ENCODE measurements at places on chromosomes 3 and 15.

- no peak for DNase-seq
These were observed 7.5 kb upstream of the TMEM212 start for GRCh38 chr3:171835613-171836012.

DNA sequence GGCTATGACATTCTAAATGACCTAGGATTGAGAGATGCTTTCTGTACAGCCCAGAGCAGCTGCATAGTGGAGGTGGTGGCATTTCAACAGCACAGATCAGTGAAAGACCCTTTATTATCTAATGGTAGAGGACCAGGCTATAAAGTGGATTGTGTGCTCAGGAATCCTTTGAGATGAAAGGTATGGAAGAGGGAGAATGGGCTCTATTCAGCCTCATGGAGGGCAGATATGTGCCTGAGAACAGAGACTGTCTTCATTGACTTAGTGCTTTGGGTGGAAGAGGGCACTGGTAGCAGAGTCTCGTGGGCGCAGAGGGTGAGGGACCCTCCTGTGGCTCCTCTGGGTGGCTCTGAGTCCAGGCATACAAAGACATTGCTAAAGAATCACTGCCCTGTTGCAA lies 130.0 kb upstream of the SLC24A5 start:
- no peak for DNase-seq

GRCh38 chr3:29212789-29213433 lies 68.0 kb upstream of the RBMS3 start:
- DNase-seq: no peak

GRCh38 chr3:194137008-194137505 lies 1.1 kb downstream of the HES1 start:
- DNase-seq: no peak

GRCh38 chr15:31486906-31487695 lies 160.5 kb downstream of the KLF13 start:
- DNase-seq: no peak

DNA sequence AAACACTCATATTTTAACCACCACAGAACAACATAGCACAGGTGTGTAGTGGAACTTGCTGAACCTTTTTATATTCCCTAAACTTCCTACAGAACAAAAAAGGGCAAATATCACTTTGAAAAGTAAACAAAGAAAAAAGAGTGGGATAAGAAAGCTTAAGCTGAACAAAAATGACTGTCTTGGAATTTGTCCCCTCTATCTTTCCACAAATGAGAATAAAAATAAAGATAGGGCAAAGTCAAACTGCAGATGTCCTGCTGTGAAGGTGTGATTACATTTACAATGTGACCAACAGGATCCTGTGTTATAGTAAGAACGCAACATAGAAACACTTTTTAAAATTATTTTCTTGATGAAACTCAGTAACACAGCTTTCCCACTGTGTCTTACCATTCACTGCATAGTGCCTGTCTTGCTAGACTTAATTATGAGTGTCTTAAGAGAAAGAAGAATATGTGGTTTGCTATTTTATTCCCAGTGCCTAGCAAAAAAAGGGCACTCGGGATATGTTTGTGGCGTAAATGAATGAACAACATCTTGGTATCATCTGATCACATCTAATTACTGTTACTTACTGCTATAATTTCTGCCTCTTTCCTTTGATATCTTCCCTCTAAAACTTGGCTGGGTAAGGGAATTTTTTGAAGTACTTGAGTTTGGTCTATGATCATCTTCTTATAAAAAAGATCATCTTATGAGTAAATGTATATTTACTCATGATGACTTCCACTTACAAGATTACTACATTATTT lies 67.5 kb downstream of the DENND4A start:
- DNase-seq: no peak

- no peak for DNase-seq
These were observed 636.1 kb downstream of the MAGI1 start for GRCh38 chr3:65402597-65402996.

DNA sequence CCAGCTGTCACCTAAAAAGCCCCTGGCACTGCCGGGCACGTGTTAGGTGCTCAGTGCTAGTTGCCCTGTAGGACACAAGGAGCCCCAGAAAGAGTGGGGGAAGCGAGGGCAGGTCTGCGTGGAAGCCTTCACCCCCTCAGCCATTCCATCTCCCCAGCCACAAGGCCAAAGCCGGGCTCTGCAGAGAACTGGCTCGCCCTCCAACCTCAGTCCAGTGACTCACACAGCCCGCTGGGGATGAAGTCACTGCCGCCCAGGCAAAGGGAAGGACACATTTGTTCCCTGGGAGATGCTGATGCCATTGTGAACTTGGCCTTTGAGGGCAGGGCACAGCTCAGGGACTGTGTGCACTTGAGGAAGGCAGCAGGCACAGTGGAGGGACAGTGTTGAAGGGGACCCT lies 48.1 kb downstream of the IQSEC1 start:
- DNase-seq: no peak

DNA sequence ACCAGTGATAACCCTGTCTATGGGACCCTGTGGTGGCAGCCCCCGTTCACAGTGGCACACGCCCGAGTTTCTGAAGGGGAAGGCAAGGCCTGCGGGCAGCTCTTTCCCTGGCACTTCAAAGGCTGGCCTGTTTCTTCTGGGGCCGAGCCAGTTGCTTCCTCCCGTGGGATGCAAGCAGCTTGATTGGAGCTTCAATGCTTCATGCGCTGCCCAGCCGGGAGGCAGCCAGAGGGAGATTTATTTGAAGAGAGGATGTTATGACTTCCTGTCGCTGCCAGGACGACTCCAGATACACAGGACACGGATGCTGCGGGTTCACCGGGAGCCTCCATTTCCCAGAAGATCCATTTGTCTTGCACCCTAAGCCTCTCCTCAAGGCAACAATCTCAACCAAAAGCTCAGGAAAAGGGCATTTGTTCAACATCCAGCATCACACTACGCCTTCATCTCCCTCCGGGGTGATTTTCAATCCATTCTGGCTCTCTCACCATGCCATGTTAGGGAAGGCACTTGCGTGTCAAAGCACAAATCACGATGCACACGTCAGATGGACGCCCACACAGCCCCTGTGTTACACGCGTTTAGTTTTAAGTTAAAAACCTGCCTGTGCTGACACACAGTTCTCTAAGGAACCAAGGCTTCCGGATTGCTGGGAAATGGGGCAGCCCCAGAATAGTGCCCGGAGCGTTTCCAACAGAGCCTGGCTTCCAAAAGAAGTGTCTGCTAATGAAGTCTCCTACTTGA lies 330.2 kb downstream of the OCA2 start:
- no peak for DNase-seq

DNA sequence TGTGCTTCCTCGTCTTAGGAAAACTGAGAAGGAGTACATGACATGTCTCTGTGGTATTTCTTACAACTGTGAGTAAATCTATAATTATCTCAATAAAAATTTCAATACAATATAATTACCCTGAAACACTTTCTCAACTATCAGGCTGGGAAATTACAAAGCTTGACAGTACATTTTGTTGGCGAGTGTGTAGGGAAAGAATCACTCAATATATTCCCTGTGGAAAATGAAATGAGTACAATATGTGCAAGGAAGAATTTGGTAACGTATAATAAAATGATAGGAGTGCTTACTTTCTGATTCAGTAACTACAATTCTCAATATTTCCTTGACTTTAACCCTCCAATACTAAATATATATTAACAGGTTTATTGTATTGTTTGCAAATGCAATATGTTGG lies 818.2 kb upstream of the CADM2 start:
- DNase-seq: no peak

DNA sequence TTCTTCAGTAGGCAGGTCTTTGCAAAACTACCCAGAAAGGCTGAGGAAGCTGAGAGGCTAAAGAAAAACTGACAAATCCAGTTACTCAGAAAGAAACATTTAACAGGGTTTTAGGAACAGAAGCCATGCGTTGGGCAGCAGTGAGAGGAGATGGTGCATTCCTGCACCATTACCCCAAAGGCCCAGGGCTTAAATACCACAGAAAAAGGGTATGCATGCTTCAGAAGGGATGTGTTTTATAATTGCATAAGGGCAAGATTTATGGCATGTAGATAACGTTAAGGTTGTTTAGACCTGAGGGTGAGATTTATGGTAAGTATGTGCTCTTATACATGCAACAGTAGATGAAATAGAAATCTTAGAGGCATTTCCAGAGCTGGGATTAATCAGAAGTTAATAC lies 10.0 kb downstream of the C3orf52 start:
- DNase-seq: no peak

DNA sequence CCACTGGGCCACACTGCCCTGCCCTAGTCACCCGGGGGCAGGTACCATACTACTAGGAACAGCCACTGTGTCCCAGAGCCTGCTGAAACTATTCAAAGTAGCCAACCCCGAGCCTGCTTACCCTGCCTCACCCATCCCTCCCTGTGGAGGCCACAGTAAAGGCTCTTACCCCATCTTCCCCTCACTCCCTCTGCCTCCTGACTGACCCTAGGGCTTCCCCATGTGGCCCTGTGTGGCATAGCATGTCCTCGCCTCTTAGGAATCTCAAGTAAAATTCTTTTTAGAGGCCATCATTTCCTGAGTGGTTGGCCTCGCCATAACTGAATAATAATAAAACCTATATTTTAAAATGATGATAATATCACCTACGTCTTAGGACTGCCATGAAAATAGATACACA lies 112.2 kb upstream of the SLC6A11 start:
- no peak for DNase-seq

GRCh38 chr3:66035763-66036477 lies 2.8 kb downstream of the MAGI1 start:
- DNase-seq: no peak

DNA sequence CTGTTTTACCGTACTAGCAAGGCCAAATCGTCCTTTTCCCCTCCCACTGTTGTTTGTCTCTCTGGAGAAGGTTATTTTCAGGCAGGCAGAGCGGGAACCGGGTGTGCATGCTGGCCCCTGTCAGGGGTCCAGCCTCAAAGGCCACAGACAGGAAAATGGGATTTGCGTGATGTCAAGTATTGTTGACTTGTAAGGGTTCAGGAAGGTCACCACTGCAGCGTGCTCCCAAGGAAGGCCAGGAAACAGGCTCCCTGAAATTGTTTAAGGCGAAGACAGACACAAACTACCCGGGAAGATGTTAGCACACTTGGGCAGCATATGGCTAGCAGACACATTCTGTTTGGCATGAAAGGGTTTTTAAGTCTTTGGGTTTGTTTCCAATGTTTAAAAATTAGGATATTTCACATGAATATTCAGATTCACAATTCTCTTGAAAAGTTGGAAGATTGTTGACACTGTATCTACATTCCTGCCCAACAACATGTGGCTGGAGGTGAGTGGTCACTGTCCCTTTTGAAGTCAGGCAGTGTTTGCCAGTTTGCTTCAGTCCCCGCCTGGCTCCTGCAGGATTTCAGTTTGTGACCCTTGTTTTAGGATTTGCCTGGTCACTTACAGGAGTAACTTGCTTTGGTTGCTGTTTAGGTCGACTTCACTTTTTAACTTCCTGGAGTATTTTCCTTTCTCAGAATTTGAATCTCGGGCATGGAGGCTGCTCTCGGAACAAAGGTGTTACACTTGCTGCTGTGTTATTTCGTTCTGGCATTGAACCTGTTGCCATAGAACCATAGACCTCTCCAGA lies 90.4 kb downstream of the BDH1 start:
- DNase-seq: no peak
